ENCODE measurements at places on chromosomes 6 and 20.
A peak's percentile ranks its signal among the peaks of the same experiment; 100 is the strongest.

DNA sequence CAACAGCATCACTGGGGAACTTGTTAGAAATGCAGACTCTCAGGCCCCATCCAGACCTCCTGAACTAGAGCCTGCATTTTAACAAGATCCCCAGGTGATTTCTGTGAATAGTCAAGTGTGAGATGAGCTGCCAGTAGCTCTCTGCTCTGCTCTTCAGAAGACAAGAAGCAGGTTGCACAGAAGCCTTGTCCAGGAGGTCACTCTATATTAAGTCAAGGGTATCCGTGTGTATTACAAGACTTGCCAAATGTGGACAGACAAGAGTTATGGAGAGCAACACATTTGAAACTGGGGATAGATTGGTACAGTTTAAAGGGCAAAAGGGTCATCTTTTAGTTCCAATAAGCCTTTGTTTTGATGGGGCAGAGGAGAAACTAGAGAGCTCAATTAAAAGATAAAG, 23.2 kb upstream of the RIN2 start:
- DNase-seq, result no peak

DNA sequence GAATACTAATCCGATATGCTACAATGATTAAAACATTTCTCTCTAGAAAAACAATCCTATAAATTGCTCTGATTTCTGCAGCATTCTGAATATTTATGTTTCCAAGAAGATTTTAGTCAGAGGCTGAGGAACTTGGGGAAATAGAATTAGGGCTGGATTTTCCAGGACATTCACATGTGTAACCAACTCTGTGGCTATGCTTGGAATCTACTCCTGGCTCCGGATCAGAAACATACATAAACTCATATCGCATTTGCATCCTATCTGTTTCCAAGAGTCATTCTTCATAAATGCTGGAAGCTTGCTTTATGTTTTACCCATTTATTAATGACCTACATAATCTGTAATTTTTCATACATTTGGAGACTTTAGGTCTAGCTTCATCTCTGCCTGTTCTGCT, 459.9 kb upstream of the MARCKS start:
- no peak for DNase-seq

GRCh38 chr6:90336388-90336947, 39.8 kb upstream of the BACH2 start:
- DNase-seq, result no peak

DNA sequence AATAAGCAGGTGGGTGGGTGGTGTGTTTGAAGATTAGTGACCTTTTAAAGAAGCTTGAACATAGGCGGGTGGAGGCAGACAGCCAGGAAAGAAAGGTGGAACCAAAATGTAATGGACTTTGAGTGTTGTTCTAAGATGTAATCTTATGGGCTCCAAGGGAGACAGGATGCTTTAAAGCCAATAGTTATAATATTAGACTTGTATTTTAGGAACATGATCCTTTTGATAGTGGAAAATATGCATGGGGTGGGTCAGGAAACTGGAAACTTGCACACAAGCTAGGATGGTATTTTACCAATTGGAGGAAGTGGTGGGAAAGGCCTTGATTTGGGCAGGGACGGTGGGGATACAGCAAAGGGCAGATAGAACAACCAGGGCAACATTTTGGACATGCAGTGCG, 151.8 kb upstream of the PDE7B start:
- DNase-seq, result no peak

DNA sequence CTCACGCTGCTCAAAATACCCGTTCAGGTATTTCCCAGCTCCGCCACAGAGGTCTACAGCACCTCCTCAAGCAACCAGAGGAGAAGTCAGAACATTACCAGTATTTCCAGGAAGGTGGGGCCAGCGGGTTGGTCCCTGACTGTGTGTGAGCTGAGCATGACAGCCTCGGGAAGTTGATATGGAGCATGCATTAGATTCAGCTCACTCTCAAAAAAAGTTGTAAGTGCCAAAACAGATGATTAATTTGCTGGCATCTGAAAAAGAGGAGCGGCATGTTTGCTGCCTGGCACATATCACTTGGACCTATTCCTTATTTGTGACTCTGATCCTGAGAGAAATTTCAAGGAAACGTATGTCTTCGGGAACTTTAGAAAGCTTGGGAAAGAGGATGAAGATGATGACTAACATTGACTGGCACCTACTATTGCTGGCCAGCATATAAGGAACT, 32.3 kb downstream of the ELOVL2 start:
- DNase-seq, result no peak

- DNase-seq, result no peak
These were observed 7.9 kb downstream of the SLC4A11 start for GRCh38 chr20:3231116-3231515.

DNA sequence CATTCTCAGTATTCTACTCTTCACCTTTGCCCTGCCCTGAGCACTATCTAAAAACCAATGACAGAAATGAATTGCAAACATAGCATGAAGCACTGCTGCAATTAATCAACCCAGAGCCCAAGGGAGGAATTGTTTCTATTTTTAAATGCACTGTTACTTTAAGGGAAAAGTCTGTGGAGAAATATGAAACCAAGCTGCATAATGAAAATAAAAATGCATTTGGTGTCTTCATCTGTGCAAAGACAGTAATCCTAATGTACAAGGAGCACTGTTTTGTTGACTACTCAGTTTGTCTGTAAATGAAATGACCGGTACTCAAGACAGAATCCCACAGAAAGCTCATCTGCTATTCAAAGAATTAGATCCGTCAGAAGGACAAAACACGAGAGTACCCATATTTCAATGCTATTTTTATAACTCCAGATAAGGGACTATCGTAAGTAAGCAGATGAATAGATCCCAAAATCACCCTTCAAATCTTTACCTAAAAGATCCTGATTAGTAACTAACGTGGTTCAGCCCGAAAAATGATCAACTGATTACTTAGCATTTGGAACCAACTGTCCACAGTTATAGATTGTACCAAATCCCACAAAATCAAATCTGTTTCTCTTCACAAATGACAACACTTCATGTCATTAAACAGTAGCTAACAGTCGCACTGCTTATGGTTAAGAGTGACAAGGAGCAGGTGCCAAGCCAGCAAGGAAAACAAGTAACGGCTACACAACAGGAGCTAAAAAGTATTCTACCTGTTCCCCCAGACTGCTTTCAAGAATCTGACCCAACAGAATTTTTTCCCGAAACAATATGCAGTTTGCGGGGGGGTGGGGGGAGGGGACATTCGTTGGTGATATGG, 2.4 kb downstream of the KIF13A start:
- no peak for DNase-seq

DNA sequence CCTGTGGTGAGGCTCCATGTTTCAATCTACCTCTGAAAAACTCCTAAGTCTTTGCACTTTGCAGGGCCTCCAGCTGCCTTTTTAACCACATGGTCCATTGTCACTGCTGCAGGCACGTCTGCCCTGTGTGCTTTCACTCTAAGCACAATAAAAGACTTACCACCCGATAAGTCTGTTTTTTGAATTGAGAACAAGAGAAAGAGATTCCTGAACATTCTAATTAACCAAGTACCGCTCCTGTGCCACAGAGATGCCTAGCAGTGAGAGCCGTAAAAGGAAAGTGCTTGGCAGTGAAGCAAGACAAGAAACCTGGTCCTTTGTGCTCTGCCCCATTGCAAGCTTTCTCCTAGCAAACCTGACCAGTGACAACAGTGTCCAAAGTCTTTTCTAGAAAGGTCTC, 487.6 kb upstream of the FLRT3 start:
- no peak for DNase-seq

DNA sequence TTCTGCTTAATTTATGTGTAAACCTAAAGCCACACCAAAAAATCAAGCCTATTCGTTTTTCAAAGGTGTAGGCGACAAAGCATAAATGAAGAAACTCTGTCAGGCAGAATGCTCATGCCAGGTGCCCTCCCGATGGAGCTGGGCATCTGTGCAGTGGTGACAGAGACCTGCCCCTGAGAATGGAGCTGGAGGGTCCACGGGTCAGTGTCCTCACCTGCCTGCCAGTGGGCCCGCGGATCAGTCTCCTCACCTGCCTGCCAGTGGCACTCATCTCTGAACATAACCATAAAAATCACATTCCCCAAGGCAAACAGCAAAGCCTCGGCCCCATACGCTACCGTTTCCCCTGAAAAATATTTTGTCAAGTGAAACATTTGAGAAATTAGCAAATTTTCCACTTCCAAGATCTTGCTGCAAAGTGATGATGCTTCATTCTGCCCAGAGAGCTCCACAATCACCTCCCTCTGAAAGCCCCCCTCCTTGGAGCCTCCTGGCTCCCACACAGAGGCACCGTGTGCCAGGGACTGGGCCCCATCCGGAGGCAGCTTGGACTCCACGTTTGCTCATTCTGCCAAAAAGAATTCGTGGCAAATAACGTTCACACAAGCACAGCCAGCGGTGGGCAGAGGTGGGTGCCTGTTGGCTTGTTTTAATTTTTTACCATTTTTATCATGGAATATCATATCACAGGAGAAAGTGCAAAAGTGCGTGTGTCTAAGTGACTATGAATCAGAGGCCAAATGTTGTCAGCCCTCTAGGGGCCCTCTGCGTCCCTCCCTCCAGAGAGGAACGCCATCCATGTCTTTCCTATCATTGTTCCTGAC, 88.8 kb downstream of the YTHDF1 start:
- DNase-seq, result no peak

DNA sequence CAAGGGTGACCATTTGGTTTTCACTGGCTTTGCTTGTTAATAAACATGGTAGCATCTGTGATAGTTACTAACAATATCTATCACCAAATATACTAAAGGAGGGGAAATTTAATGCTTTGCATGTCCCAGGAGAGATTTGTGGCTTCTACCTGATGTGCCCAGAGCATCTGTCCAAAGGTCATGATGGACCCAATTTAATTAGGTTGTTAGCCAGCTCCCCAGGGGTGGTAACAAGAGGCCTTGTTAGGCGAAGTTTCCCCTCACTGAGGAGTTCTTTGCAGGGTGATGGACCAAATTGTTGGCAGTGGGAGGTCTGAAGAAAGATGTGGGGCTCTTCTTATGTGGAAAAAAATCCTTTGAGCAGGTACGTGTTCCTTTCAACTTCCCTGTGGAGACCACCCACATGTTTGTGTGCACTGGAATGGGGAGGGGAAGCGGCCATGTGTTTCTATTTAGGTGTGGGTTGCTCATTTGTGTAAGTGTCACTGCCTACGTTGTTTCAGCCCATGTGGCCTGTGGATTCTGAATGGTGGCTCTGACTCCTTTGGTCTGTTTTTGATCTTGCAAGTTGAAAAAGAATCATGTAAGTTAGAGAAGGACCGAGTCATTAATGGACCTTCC, 137.6 kb downstream of the CLIC5 start:
- no peak for DNase-seq

GRCh38 chr6:31651602-31652191, 764 bp downstream of the BAG6 start:
- peak; percentile 70 for DNase-seq

DNA sequence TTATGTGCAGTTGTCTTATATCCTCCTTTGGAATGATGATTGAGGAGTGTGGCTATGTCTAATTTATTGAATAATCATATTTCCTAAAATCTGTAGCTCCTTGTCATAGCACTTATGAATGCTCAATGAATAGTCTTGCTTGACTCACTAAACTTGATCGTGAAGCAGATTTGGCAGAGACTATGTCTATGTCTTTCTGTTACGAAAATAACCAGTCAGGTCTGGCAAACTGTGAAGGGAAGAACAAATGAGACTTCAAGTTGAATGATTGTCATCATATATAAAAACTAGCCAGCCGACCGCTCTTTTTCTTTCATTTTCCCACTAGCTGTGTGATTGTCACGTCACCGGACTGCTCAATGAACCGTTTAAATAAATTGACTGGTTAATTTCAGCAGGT, 1303.9 kb upstream of the GJE1 start:
- DNase-seq, result no peak

- no peak for DNase-seq
These were observed 9.9 kb downstream of the PROCR start for GRCh38 chr20:35181731-35182130.

DNA sequence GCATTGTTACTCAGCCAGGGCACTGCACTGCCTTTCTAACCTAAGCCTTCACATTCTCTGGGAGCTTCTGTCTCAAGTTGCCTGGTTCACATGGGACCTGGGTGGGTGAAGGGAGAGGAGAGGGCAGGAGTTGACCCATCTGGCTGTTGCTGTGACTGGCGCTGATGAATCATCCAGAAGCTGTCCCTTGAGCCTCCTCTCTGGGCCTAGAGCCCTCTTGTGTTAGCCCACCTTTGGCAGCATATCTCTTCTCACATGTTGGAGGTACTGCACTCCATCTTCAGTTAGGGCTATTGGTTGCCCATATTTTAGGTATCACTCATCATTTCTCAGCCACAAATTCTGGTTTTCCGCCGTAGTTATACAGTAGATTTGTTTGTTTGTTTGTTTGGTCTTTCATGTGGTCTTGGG, 19.8 kb downstream of the XRN2 start:
- no peak for DNase-seq

GRCh38 chr20:12970372-12970821, 38.4 kb upstream of the SPTLC3 start:
- DNase-seq, result no peak

DNA sequence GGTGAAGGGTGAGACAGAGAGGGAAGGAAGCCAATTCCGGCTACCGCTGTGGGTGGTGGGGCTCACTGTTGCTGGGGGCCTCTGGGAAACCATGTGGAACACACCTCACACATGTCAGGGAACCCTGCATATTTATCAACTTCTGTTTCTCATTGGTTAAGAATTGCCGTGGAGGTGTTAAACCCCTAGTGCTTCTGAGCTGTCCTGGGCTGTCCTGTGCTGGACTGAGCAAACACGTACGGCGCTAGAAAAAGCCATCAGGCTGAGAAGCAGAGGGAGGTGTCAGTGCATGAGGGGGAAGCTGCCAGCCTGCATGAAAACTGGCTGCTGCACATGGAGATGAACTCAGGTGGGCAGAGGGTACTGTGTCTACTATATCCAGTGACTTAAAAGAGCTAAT, 103.9 kb upstream of the JAG1 start:
- DNase-seq, result no peak

- DNase-seq, result no peak
These were observed 118.9 kb downstream of the QKI start for GRCh38 chr6:163533443-163533842.

- no peak for DNase-seq
These were observed 62.0 kb downstream of the EFCAB8 start for GRCh38 chr20:32920530-32921298.

GRCh38 chr6:28985462-28986164, 19.5 kb downstream of the ZNF311 start:
- DNase-seq, result no peak

GRCh38 chr20:10408108-10408813, 25.8 kb downstream of the MKKS start:
- no peak for DNase-seq

DNA sequence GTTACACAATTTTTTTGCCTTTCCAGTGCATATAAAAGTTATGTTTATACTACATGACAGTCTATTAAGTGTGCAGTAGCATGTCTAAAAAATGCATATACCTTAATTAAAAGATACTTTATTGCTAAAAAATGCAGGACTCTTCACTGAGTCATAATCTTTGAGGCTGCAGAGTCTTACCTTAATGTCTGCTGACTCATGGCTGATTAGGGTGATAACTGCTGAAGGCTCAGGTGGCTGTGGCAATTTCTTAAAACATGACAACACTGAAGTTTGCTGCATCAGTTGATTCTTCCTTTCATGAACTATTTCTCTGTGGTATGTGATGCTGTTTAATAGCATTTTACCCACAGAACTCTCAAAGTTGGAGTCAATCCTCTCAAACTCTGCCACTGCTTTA, 19.1 kb downstream of the ZSCAN23 start:
- DNase-seq, result no peak

All from CMK (cell line).